Trophoblast cell (in vitro differentiated cells and primary cell): ENCODE measurements at places on chromosomes 1 and 21.

DNA sequence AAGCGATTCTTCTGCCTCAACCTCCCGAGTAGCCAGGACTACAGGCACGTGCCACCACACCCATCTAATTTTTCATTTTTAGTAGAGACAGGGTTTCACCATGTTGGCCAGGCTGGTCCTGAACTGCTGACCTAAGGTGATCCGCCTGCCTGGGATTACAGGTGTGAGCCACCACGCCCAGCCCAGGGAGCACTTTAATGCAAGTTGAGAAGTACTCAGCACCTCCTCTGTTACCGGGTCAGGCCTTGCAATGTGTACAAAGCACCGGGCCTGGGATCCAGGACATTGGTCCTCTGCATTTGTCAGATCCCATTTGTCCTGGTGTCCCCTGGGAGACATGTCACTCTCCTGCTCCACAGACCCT is 143.6 kb downstream of the TOMM20 start:
- DNase-seq = no peak

DNA sequence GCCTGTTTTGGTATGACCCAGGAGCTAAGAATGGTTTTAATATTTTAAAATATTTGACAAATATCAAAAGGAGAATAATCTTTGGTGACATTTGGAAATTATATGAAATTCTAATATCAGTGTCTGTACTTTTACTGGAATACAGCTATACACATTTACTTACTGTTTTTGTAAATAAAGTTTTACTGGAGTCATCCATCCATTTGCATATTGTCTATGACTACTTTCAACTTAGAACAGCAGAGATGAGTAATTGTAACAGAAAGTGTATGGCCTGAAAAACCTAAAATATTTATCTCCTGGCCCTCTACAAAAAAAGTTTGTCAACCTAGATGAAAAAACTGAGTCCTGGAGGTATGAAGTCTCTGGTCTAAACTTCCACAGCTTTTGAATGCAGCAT is 5.8 kb upstream of the MAP3K7CL start:
- no peak for DNase-seq

GRCh38 chr1:147822292-147822691 is 61.9 kb upstream of the GJA5 start:
- peak; percentile 34 for DNase-seq

DNA sequence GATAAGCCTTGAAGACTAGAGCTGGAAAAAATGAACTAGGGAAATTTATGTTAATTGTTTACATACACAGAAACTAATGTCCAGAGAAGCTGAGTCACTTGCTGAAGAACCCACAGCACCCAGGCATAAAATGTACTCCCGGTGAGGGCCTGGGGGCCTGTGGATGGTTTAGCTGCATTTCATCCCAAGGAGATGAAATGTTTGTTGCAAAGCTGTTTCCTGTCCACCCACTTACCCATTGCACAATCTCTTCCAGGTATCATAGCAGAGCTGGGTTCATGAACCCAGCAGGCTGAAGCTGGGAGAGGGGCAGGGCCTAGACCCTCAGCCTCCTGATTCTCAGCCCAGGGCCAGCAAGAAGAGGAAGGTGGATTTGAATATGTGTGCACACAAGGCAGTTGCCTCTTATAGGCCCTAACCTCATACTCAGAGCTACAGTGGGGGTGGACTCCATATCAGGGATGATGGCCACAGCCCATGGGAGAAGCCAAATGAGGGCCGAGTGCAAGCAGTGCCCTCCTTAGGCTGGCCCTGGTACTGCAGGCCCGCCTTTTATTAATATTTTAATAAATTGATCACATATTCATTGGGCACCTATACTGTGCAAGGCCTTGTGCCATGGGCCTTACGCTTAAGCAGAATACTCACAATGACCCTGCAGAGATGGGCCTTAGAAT is 110.8 kb downstream of the LACTBL1 start:
- peak; percentile 98 for DNase-seq

GRCh38 chr1:9269078-9269501 is 23.6 kb upstream of the SPSB1 start:
- no peak for DNase-seq

DNA sequence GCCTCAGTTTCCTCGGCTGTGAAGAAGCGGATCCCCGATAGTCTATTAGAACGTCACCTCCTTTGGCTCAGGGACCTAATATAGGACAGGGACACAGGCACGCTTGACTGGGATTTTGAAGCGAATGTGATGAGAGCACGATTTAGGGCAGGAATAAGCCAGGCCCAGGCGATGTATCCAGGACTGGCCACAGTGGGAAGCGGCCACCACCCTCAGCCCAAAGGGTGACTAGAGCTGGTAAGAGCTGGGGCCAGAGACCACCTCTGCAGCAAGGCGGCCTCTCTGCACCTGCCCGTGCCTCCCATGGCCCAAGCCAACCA is 100.0 kb upstream of the VAMP3 start:
- no peak for DNase-seq

GRCh38 chr21:44090325-44090724 is 16.9 kb upstream of the PWP2 start:
- DNase-seq = no peak

- DNase-seq = no peak
Measured at GRCh38 chr1:19038732-19039131, 82.3 kb upstream of the IFFO2 start.

GRCh38 chr1:33244143-33244808 is 12.0 kb upstream of the ZNF362 start:
- DNase-seq = peak; percentile 95

DNA sequence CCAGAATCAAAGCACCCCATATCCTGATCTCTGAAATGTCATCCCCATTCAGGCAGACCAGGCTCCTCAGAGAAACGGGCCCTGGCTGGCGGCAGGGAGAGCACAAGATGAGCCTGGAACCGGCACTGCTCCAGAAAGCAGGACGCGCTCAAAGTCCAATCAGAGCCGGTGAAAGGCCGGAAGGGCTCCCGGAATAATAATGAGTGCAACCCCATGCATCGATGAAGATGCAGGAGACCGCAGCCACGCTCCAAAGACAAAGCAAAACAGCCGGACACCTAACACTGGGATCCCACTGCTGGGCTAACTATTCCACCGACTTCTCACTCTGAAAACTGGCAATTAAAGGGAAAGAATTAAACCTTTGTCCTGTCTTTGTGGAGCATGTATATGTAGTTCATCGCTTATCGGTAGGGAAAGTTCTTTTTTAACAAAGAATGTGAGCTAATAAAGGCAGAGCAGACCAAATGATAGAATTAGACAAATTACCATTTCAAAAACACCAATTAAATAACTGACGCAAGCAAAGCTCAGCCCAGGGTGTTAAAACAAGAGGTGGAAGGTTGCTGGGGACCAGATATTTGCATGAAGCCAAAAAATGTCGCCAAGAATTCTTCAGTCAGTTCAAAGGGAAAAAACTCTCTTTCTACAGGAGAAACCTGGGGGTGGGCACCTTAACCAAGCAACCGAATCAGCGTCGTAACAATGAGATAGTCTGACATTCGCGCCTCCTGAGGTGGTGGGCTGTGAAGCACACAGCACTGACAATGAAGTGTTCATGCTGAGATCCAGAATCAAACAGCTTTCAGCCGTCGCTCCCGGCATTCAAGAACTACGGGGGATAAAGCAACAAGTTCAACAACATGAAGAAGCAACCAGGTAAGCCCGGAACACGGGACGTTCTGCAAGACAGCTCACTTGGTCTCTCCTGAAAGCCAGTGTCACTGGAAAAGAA is 95.2 kb downstream of the NPHP4 start:
- no peak for DNase-seq

GRCh38 chr1:30977511-30977910 is 69.0 kb upstream of the SDC3 start:
- DNase-seq = no peak

DNA sequence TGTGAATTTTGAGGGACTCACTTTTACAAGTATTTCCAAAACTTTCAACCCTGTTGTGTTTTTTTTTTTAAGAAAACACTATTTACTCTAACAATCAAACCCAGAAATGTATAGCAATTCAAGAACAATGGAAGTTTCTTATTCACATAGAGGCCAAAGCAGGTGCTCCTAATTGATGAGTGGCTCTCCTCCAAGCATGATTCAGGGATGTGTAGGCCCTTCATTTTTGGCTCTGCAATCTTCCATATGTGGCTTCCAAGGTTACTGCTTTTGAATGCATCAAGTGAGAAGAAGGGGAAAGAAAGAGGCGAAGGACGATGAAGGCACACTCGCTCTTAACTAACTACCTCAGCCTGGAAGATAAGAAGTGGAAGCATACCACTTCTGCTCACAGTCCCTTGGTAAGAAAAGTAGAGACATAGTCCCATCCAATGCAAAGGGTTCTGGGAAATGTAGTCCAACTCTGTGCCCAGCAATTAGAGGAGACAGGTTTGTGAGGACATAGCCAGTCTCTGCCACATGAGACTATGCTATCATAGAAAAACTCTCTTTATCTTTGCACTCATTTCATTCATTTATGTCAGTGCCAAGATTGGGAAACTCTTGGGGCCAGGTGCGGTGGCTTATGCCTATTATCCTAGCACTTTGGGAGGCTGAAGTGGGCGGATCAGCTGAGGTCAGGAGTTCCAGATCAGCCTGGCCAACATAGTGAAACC is 46.0 kb downstream of the OPTC start:
- peak; percentile 7 for DNase-seq

GRCh38 chr1:223331301-223331700 is 32.7 kb downstream of the SUSD4 start:
- no peak for DNase-seq

DNA sequence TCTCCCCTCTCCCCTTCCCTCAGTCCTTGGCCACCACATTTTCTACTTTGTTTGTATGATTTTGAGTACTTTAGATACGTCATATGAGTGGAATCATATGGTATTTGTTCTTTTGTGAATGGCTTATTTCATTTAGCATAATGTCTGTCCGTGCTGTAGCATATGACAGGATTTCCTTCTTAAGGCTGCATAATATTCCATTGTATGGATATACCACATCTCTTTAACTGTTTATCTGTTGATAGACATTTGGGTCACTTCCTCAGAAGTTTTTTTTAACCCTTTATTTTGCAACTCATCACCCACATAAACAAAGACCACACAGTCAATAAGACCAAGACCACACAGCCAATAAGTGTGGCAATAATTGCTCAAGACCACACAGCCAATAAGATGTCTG is 24.9 kb downstream of the FAM163A start:
- DNase-seq = no peak

DNA sequence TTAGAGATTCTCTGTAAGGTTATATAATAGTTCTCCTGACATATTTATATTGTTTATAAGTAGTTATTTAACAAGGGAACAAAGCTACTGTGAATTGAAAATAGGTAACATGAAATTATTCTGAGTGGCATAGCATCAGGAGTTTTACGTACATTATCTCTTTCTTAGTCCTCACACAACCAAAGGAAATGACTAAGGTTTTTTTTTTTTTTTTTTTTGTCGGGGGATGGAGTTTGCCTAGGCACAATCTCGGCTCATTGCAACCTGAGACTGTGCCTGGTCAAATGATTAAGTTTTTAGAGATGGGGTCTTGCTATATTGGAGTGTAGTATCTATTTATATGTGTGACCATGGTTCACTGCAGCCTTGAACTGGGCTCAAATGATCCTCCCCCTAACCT is 24.9 kb downstream of the TMED5 start:
- DNase-seq = no peak

DNA sequence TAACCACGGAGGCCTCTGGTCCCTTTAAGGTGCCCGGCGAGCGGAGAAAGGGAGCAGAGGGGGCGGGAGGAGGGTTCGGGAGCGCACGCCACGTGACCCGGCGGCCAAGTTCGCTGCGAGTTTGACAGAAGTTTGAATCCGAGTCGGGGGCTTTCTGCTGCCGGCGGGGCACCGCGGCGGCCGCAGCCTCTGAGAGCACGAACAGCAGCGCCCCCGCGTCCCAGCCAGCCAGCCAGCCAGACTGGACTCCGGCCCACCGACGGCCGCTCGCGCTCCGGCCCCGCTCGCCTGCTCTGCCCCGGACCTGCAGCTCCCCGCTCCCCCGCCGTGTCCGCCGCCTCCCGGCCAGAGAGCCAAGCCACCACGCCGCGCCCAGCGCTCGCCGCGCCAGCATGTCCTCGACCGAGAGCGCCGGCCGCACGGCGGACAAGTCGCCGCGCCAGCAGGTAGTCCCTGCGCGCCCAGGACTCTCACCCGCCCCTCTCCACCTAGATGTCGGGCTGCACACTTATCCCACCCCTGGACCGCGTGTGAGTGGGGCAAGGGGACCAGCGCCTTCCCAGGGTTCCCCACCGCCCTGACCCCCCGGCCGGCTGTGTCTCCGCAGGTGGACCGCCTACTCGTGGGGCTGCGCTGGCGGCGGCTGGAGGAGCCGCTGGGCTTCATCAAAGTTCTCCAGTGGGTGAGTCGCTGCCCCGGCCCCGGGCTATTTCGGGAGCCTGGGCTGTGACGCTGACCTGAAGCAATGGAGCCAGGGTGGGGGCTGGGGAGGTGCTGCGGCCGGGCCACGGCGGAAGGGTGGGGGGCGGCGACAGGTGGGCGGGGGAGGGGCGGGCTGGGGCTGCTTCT is at the start of gene SYPL2:
SYPL2 (plus strand) TSS at position 95 of the 849 bp plus-strand sequence; CDS start at position 393, 298 bp downstream.
- DNase-seq = no peak
